ENCODE measurements at places on chromosomes 5 and 9. TPM values are rescaled to one million over a fixed set of nuclear protein-coding genes. Genes with fewer than 3 reads are reported as not detected.

Gene PCDHGA3
- total RNA-seq, result 0.63 TPM

Gene IFNA13
- not detected for total RNA-seq

Gene MEIKIN
- total RNA-seq, result not detected

Gene INSL6
- not detected for total RNA-seq

Gene PTGR1
- 6.8 TPM for total RNA-seq

DNA sequence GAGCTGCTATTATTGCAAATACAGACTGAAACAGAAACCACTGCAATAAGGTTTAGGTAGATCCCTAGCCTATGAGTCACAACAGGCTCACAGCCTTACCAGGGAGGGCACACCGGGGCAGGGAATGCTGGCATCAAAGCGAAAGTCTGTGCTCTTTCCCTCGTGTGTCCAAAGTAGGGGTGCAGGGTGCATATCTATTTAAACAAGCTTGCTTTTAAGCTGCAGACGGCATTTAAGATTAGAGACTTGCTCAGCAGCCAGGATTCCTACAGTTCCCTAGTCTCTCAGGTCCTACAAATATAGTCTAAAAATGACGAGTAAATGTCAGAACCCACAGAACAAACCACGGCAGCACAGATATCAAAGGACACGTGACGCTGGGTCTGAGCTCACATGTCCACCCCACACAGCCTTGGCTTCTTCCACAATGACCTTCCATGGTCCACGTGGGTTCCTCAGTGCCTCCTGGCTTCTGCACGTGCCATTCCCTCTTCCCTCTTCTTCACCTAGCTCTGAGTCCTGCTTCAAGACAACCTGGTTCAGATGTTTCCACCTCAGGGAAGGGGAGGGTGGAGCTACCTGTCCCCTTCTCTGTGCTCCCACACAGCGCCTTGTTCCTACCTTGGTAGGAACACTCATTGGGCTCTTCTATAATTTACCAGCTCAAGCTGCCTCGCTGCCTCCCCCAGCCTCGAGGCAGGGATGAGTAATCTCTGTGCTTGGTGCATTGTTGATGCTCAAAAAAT is 193.2 kb downstream of the MAPKAP1 start:
- peak; percentile 64 for DNase-seq

GRCh38 chr5:120449501-120449900 is 14.6 kb upstream of the PRR16 start:
- no peak for DNase-seq

- no peak for DNase-seq
Measured at GRCh38 chr9:20804489-20805250, 120.6 kb downstream of the FOCAD start.

DNA sequence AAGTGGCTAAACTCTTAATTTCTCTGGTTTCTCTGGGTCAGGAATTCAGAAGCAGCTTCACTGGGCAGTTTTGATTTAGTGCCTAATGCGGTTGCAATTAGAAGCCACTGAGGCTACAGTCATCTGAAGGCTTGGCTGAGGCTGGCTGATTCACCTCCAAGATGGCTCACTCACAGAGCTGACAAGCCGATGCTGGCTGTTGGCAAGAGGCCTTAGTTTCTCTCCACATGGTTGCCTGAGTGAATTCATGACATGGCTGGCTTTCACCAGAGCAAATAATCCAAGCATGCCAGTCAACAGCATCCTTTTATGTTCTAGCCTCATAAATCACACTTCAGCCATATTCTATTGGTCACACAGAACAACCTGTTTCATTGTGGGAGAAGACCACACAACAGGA is 2.8 kb upstream of the CDK7 start:
- DNase-seq, result no peak

- no peak for DNase-seq
Measured at GRCh38 chr5:67693956-67694809, 497.6 kb upstream of the CD180 start.

DNA sequence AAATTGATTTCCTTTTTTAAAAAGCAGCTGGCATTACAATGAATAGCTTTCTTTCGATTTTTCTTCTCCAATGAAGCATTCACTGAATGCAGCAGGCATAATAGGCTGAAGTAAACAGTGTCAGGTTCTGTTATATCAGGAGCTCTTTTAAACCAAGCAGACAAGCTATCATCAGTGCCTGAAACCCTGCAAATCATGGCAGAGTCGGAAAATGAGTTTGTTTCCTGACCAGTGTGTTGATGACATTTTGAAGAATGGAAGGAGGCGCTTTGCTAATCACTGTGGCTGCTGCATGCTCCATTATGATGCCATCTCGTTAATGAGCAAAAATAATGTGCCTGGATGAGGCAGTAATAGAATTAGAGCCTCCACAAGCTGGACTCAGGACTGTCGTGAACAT is 284.5 kb downstream of the ZNF608 start:
- DNase-seq, result no peak

DNA sequence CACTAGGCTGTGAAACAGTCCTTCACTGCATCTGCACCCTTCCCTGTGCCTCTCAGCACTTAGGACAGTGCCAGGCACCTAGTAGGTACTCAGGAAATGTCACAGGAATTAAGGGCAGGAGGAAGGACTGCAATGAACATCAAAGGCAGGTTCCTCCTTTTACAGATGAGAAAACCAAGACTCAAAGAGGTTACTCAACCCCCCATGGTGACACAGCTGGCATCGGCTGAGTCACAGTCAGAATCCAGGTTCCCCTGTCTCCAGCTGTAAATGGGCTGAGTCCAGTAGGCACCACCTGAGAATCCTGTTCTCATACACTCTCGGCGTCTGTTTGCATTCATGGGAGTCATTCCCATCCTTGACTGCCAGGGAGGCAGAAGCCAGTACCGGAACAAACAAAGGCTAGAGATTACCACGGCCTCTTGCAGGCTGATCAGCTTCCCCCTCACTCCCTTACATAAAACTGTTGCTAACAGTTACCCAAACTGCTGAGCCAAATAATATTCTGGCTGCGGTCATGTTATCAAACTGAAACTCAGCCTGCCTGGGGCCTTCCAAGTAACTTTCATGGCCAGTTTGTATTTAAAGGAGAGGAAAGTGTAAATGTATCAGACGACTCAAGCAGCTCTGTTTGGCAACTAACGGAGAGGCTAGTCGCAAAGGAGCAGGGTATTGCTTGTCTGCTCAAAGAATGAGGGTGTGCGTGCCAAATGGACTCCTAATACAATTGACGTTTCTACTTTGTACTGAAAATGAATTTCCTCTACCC is 201.7 kb downstream of the PAPPA start:
- no peak for DNase-seq

All from dermis microvascular lymphatic vessel endothelial cell (primary cell).